ENCODE measurements at places on chromosomes 3 and 15.

GRCh38 chr15:75114327-75114726 lies 87.4 kb upstream of the C15orf39 start:
- DNase-seq = no peak

DNA sequence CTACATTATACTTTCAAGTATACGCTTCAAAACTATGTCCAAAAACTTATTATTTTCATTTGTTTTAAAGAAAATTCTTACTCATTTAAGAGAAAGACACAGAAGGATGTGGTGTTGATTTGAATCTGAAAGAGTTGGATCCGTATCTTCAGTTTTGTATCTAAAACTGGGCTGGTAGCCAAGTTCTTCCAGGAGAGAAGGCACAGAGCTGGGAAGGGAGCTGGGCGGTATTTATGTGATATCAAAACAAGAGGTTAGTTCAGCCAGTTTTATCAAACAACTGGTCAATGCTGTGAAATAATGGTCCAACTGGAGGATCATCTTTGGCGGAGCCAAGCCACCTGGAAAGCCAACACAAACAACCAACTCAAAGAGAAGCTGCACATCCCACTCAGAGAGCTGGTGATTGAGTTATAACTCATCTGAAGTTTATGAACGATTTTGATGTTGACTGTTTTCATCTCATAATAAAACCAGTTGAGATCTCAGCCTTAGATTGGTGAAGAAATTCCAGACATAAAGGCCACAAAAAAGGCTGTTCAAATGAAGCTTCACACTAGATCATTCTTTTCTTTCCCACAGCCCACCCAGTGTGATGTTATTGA lies 489.6 kb upstream of the RASGRP1 start:
- DNase-seq = no peak

DNA sequence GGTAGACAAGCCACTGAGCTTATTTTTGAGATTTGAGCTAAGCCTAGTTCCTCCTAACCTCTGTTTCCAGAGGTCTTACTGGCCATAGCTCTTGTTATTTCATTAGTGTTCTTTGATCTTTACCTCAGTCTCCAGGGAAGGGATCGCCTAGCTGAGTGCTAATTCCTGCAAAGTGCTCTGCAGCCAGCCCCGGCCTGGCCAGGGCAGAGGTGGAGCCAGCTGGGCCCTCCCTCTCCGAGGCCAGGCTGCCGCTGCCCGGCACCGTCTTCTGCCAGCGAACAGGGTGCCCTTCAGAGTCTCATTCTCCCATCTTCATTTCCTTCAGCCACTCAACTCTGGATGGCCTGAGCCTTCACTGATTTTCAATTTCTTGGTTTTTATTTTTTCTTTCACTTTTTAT lies 19.7 kb downstream of the FAN1 start:
- no peak for DNase-seq

GRCh38 chr15:75200765-75201615 lies 692 bp upstream of the C15orf39 start:
- no peak for DNase-seq

- no peak for DNase-seq
These were observed 118.5 kb downstream of the TLE3 start for GRCh38 chr15:69979262-69979661.

- DNase-seq = no peak
These were observed 4.5 kb upstream of the MGA start for GRCh38 chr15:41655716-41656115.

DNA sequence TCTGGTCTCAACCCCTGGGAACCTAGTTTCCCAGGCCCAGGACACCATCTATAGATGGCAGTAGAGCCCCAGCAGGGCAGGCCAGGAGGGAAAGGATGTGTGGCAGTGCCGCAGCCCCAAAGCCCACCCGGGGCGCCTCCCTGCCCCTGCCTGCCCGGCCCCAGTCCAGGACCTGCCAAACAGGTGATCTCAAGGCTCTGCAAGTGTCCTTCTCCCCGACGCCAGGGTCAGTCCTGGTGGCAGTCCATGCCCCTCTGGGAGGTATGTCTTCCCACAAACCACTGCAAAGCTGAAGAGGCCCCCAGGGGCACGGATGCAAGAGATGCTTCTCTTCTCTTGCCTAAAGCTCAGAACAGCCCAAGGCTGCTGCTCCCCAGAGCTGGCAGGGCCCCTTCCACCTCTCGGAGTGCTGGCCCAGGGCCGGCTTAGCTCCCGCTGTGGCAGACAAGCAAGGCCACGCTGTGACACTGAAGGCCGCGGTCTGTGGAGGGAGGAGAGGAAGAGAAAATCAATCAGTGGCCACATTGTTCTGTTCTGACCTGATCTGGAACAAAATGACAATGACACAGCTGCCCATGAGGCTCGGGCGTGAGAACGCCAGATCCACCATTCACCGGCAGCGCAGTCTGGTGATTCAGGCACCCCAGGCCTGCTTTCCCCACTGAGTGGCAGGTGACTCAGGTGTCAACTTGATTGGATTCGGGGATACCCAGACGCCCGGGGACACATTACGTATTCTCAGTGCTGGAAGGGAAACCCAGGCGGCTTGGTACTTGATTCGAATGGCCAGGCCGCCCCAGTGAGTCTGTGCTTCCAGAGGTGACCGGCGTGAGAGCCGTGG lies 34.0 kb downstream of the KLHL25 start:
- no peak for DNase-seq

DNA sequence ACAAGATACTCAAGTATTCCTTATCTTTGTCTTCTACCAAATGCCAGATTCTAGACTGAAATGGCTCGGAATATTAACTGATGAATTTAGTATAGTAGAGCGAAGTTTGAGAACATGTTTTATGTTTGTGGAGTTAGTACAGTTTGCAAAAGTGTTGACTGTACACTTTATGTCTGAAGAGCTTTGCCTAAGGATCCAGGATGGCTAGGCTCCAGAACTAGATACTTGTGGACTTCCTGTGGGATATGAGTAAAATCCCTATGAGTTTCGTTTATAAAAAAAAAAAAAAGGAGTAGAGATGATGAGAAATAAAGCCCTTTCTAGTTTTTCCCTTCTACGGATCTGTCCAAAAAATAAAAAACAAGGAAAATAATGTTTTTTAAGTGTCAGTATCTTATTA lies 96.7 kb downstream of the TP63 start:
- DNase-seq = no peak

GRCh38 chr15:73796331-73796831 lies 43.2 kb upstream of the INSYN1 start:
- DNase-seq = no peak

DNA sequence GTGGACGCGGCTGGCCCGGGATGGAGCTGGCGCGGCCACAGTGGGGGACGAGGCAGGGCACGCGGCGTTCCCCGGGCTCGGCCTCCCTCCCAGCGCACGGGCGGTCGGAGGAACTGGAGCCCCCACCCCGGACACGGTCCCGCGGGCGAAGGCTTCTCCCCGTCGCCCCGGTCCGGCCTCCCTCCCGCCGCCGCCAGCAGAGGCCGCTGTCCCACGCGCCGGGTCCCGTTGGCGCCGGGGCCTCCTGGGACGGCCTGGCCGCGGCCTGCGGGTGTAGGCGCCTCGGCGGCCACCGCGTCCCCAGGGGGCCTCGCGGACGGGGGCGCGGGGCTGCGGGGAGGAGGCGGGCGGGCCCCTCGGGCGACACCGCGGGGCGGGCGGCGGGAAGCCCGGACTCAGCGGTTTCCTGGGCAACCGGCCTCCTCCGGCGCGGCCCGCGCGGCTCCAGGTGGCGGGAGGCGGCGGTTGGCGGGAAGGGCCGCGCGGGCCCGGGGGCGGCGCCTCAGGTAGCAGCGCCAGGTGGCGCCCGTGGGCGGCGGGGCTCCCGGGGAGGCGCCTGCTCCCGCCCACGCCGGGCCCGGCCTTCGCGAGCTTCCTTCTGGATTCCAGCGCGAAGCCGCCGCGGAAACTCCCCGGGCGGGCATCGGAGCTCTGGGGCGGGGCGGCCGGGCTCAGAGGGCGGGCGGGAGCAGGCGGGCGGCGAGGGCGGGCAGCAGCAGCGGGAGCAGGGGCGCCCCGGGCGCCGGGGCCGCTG lies 26.7 kb downstream of the MELTF start:
- DNase-seq = peak; percentile 33

DNA sequence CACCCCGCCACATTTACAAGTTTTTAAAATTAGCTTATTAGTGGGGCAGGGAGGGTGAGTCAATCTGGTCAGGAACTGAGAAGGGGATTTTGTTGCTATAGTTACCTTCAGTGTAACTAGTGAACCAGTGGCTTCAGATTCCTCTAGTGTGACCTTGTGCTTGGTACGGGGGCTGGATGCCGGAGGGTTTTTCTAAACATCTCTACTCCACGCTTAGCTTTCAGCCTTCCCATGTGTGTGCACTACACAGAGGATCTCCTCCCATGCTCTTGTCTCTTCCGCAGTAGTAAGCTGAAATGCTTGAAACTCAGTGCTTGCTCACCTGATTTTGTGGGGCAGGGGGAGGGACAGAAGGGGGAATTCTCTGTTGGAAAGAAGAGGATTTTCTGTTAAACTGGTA lies 67.9 kb upstream of the AKAP13 start:
- peak; percentile 61 for DNase-seq

DNA sequence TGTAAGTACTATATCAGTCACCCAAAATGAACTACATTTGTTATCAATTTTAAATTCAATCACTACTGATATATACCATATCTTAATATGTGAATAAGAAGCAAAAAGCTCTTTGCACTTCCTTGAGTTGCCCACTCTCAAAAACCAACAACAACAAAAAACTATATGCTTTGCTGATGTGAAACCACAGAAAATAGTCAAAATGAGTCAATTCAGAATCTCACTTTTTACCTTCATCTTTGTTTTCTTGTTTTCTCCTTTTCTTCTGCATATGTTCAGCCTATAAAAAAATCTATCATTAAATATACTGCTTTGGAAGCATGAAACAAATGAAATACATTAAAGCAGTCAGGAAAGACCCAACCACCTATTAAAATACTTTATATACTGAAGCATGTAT lies 80.7 kb downstream of the UBR1 start:
- DNase-seq = no peak

DNA sequence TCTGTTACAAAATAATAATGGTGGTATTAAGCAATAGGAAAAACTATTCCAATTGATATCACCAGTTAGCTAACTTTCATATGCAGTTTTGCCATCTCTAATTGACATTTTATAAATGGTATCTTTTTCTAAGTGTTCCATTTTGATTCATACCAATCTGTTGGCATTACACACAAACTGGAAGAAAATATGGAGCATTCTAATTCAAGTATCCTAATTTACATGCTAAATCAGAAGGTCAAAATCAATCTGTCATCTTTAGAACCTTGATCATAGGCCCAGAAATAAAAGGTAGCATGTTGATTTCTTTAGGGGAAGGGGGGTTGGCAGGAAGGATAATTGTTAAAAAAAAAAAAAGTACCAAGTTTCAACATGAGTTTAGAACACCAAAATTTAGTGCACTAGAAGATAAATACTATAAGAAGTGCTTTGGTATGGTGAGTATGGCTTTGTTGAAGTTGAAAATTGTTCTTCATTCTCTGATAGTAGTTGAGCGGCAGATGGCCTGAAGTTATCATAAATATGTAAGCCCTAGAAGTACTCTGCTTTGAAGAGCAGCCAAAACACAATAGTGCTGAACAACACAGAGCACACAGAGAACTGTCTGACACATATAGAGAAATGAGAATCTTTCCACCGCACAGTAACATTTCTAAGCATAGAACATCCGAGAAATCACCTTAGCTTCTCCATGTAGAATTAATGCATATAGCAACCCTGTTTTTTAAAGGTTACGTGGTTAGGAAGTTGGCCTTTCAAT lies 130.1 kb downstream of the TAFA4 start:
- no peak for DNase-seq

DNA sequence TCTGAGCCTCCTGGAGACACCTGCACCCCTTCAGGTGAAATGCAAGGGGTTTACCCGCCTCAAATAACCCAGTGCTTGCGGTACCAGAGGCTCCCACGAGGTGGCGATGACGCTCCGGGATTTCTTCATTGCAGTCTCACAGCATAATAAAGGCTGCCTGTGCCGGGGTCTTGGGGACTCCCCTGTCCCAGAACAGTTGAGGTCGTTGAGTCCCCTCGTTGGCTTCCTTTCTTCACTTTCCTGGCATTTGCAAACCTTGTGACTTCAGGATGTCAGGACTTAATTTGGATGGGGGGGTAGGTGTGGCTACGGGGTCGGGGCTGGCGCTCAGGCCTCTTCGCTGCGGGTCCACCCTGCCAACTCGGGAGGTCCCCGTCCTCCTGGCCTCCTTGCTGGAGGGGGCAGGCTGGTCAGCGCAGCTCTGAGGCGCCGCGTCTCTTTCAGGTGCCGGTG lies 1.3 kb downstream of the GNAT1 start:
- DNase-seq = peak; percentile 19

DNA sequence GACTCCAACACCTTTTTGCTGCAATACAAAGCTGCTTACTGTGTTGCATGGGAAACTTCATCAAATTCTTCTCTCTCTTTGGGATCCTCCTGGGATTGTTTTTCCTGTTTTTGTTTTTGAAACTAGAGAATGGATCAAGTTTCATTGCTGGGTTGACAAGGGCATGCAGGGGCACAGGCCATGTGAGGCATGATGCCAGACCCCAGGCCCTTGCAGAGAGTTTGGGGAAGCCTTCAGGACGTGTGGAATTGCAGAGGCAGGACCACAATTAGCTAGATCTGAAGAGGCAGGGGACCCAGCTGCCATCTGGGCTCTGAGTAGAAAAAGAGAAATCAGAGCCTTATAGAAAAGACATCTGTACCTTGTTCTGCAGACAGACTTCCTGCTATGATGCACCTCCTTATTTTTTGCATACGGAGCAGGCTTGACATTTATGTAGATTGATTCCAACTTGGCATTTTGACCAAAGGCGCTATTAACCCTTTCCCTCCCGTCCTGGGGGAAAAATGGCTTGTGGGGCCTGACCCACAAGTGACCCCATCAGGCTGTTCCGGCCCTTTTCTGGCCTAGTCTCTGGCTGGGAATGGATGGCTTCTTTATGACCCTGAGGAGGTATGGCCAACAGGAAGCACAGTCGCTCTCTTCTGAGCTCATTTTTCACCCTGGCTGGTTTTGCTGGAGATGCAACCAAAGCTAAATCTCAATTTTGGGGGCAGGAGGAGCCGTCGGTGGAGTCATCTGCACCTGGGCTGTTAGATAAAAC lies 44.3 kb upstream of the CHRNB4 start:
- DNase-seq = no peak

DNA sequence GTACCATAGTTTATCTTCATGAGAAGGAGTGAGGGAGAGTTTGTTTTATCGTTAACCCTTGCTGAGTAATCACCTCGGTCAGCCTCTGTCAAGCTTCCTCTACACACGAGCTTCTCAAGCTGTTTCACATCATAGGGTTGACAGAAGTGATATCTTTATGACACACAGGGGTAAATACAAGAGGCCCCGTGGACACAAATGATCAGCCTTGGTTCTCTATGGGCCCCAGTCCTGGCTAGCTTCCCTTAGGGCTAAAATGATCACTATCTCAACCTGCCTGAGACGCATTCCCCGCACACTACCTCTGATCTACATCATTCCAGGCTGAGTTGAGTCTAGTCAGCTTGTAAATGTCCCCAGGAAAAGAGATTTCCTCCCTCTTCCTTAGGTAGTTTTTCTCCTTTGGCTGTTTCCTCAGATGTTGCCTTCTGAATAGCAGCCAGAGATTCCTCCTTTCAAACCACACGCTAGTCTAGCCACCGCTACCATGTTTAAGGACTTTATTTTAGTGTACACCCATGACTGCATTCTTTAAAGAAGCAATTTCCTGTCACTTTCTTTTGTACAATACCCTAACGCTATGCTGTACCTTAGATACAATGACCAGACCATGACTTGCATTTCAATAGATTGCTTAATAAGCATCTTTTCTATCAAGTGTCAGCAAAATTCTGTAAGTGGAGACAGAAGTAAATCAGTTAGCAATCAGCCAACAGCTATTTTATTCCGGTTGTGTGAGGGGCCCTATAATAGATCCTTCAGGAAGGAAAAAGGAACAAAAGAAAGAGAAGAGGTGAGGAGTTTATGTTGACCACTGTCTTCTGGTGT lies 35.1 kb upstream of the PPARG start:
- no peak for DNase-seq

- no peak for DNase-seq
These were observed 27.0 kb upstream of the IREB2 start for GRCh38 chr15:78411061-78411460.

Data from HFFc6 (cell line).